ENCODE measurements at places on chromosomes 7 and 10.
A peak's percentile ranks its signal among the peaks of the same experiment; 100 is the strongest.

DNA sequence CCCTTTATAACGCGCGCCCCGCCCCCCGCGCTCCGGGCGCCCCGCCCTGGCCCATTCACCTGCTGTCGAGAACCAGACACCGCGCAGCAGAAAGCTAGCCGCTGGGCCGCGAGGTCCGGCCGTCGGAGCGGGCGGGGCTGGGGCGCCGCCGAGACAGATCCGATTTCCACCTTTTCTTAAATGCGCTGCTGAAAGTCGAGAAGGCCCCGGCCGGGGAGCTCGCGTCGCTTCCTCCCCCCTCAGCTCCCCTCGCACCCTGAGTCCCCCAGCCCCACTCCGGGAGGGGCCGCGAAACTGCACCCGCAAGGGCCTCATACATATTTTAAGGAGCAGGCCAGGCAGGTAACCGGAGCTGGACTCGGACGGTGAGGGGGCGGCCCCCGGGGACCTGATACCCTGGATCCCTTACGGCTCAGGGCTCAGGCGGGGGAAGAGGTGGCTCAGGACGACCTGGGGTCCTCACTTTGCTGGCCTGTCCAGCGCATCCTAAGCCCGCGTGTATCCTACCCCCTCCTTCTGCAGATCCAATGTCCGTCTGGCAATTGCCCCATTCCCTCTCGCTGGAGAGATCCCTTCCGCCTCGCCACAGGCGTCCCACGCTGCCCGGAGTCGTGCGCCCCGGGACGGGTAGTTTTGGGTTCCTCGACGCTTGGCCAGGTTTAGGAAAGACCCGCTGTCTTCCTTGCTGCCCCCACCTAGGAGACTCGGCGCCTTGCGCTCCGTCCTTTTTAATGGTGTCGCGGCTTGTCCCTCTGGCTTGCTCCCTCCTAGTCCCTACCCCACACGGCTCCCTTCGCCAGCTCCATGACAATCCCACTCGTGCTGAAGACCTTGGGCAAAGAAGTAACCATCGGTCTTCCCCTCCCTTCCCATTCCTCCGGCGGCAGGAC is 170.6 kb downstream of the UBE2H start:
- no peak for DNase-seq

DNA sequence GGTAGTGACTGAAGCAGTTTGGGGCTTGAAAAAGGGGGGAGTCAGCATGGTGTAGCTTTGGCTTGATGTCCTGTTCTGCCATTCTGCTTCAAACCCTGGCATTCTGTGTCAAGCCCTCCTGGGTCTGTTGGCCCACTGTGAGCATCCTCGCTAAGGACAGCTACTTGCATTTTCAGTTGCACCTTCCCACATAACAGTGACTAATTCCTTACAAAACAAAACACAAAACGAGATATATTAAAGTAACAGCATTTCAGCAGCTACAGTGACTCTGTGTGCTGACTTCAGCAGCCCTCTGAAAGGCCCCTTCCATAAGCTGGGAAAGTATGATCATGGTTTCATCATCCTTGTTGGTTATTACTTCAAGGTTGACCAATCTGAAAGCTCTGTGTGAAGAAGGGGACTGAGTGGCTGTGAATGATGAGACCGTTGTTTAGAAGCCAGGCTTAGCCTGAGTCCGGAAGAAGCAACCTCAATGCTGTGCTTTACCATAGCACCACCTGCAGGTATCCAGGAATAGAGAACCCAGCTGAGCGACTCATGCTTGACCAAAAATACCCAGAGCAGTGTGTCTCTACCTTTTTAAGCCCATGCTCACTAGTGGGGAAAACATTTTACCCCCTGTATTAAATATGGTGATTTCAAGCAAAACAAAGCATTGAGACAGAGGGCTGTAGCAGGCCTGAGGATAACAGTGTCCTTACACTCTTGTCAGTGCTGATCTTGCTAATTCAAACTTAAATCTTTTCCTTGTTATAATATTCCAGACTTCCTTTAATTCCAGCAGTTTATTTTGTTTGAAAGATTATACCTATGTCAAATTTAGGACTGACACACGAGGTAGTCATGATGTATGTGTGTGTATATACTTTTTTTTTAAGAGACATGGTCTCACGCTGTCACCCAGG is 42.6 kb upstream of the CC2D2B start:
- no peak for DNase-seq

- no peak for DNase-seq
Observed at GRCh38 chr10:48671914-48672595, 12.6 kb upstream of the WDFY4 start.

GRCh38 chr7:45689011-45689796 is 115.0 kb downstream of the ADCY1 start:
- no peak for DNase-seq

DNA sequence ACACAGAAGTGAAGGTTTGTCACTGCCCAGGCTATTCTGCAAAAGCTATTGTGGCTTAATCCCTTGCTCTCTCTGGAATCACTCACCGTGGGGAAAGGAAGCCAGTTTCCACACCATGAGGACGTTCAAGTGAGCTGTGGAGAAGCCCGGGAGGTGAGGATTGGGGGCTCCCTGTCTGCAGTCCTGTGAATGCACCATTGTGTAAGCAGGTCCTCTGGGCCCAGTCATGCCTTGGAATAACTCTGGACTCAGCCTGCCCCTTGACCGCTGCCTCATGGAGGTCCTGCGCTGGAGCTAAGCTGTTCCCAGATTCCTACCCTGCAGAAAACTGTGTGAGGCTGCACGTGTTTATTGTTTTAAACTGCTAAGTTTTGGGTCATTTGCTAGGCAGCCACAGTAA is 33.5 kb downstream of the LYZL2 start:
- DNase-seq: no peak

GRCh38 chr10:24737001-24737400 is 13.3 kb upstream of the ARHGAP21 start:
- no peak for DNase-seq

DNA sequence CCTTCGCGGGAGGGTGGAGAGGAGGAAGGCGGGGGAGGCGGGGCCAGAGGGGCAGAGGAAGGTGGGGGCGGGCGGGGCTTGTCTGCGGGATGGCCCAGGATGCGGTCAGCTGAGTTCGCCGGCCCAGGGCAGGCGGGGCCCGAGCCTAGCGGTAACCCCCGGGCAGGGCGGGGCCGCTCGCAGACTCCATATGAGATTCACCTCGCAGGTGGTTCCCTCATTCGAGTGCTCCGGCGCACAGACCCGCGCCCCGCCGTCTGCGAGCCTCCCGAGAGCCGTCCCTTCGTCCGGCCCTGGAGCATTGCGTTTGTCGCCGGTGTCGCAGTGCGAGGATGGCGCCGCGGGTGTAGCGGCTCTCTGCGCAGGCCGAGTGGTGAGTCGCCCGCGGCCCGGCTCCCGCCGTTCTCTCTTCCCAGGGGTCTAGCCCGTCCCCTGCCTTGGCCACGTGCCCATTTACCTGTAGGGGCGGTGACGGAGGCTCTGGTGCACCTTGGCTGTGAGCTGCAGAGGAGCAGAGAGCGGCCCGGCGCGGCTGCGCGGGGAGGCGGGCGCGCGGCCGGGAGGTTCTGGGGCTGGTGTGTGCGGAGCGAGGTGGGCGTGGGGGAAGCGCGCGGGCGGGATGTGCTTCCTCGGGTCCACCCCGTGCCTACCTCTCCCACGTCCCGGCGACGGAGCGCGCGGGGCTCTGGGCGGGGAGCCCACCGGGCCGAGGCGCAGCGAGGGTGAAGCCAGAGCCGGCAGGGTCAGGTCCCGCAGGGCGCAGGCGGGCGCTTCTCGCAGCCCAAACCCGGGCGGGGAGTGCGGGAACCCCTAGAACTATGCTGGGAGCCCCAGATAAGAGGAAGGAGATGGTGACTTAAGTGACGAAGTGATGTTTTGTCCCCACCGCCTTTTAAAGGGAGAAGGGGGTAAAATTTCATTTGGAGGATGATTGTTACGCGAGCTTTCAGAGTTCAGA is at the start of gene UPP1:
Gene UPP1 (plus strand): TSS at position 220 of the 958 bp plus-strand sequence. CDS start 5,519 bp downstream, outside the sequence.
- DNase-seq: peak; percentile 56

DNA sequence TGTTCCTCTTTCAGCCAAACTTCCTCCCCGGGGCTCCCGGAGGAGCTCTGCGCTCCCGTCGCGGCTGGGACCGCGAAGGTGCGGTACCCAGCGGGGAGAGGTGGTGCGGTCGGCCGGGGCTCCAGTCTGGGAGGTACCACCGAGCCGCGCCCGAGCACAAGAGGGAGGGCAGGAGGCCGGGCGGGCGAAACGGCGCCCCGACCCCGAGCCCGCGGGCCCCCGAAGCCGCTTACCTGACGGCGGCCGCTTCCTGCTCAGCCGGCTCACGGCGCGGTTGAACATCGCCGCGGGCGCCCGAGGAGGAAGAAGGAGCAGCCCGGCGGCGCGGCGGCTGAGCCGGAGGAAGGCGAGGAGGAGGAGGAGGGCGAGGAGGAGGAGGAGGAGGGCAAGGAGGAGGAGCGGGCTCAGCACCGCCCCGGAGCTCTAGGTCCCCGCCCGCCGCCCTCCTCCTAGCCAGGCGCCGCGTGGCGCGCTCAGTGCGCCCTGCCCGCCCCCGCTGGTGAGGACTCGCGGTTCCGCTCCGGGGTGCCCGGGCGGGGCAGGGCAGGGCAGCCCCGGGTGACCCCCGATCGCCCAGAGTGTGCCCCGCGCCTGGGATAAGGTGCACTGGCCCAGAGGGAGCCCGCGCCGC is at the start of gene RGS10:
Gene RGS10 (minus strand): TSS at position 363 of the 631 bp plus-strand sequence. CDS start 81 bp downstream, at position 282.
- DNase-seq: peak; percentile 72

- DNase-seq: no peak
Observed at GRCh38 chr10:80509403-80510161, 28.1 kb upstream of the SH2D4B start.

DNA sequence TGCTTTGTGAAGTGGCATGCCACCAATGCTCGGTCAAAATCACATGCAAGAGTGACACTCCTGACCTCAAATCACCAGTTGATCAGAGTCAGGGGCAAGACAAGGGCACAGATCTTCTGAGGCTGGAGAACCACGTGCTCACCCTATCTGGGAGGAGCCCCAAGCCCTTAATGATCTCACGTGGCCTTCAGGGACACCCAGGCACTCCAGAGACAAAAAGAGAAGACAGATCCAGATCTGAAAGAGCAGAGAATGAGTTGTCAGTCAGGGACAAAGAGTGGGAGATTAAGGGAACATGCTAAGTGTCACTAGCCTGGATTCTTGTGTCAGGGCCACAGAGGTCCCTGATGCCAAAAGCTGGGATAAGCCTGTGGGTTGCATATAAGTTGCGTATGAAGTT is 134.3 kb downstream of the PLXNA4 start:
- no peak for DNase-seq

Data from stimulated activated CD4-positive, alpha-beta T cell treated with anti-CD3 and anti-CD28 coated beads, Interleukin-1b, Interleukin-23, amount 100 ng/mL, for 24 hours (primary cell).